Stimulated activated CD8-positive, alpha-beta memory T cell treated with anti-CD3 and anti-CD28 coated beads, Interleukin-2, amount 100 ng/mL, for 1 hour (primary cell): ENCODE measurements at places on chromosomes 2 and 18.

- no peak for DNase-seq
Measured at GRCh38 chr2:102197389-102198137, 10.7 kb downstream of the IL1RL2 start.

DNA sequence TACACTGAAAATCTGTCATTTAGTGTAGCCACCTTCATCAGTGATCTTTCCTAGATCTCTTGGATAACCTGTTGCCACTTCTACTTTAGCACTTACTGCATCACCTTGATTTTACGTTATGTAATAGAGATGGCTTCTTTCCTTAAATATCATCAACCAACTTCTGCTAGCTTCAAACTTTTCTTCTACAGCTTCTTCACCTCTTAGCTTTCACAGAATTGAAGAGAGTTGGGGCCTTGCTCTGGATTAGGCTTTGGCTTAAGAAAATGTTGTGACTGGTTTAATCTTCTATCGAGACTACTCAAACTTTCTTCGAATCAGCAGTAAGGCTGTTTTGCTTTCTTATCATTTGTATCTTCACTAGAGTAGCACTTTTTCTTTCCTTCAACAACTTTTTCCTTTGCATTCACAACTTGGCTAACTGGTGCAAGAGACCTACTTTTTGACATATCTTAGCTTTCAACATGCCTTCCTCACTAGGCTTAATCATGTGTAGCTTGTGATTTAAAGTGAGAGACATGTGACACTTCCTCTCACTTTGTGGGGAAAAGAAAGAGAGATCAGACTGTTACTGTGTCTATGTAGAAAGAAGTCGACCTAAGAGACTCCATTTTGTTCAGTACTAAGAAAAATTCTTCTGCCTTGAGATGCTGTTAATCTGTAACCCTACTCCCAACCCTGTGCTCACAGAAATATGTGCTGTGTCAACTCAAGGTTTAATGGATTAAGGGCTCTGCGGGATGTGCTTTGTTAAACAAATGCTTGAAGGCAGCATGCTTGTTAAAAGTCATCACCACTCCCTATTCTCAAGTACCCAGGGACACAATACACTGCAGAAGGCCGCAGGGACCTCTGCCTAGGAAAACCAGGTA is 99.6 kb downstream of the ATL2 start:
- no peak for DNase-seq

- no peak for DNase-seq
Measured at GRCh38 chr2:180474716-180475115, 467.6 kb upstream of the CWC22 start.

DNA sequence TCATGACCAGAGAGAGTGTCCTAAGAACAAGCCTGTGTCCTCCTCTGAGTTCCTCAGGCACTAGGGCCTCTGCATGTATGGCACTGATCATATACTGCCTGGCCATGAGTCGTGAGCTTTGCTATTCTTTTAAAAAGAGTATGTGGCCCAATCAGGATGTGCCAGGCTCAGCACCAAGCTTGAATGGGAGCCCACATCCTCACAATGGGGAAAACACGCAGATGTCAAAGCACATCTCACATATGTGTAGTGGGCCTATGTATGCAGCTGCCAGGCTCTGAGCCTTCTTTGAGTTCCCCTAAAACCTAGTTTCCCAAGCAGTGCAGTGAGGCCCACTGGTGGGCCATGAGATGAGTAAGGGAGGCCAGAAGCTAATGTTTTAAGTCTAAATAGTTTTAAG is 69.9 kb upstream of the SLC1A4 start:
- no peak for DNase-seq

DNA sequence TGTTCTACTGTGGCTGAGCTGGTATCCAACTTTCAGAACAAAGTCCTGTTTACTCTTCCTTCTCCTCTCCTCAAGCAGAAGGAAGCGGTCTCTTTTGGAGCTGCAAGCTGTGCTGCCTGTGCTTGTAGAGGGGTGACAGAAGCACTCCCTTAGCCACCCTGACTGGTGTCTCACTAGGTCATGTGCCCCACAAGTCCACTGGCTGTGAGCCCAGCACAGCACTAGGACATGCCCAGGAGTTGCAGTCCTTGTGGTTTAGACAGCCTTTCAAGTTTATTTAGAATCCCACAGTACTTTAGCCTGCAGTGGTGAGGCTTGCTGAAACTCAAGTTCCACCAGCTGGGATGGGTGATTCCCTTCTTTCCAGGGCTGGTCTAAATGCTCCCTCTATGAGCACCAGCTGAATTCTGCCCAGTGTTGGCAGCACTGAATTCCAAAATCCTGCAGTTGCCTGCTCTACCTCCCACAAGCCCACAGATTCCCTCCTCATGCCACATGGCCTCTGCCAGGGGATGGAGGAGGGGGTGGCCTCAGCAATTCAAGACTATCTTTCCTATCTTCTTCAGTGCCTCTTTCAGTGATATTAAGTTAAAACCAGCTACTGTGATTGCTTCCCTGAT is 61.2 kb downstream of the CCDC85A start:
- DNase-seq: no peak

- DNase-seq: no peak
Measured at GRCh38 chr18:32300914-32301313, 111.1 kb downstream of the MEP1B start.

DNA sequence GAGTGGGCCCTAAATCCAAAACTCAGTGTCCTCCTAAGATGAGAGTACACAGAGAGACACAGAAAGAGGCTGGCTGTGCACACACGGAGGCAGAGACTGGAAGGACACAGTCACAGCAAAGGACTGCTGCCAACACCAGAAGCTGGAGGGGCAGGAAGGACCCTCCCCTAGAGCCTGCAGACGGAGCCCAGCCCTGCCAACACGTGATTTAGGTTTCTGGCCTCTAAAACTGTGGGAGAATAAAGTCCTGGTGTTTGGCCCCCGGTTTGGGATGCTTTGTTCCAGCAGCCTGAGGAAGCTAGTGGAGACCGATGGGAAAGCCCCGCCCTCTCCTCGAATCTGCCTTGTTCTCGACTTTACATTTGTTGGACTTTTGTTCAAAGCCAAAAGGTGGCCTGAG is 10.6 kb downstream of the CNDP1 start:
- no peak for DNase-seq

DNA sequence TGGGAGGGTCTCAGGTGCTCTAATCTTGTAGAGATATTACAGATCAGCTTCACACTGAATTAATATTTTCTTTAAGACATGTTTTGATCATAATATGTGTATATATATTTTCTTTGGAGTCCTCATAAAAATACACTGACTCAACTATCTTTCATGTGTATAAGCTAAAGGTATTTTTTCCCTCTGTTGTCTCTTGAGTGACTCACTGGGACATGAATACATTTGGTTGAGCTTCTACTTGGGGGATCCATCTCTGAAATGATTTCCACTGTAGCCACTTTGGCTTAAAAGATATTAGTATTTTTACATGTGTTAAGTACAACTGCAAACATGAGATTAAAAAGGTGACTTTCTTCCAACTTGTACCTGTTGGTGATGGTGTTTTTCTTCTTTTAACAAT is 140.8 kb downstream of the TTN start:
- no peak for DNase-seq

- DNase-seq: no peak
Measured at GRCh38 chr18:14959550-14959949, 211.6 kb downstream of the ANKRD30B start.

DNA sequence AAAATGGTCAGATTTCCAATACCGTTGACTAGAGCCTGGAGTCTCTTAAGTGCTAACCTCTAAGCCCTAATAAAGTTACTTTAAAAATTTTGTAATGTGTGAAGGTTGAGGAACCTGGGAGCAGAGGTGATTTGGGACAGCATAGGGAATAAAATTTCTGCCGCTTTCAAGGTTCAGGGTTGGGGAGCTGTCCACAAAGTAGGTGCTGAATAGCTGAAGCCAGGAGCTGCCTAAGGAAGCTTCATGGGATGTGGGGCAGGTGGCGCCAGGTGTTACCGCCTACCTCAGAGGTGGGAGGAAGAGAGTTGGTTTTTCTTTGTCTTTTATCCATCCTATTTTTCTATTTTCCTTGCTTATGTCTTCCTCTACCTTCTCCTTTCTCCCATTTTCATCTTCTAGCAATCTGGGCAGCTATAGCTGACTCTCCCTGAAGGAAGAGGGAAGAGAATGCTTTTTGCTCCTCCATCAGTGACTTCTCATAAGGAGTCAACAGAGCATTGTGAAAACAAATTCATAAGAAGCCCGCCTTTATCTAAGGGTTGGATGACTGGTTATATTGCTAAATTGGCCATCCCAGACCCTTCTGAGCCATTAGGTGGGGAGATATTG is 178.7 kb downstream of the CLIP4 start:
- no peak for DNase-seq

GRCh38 chr2:210635257-210635656 is 78.9 kb downstream of the CPS1 start:
- DNase-seq: no peak

DNA sequence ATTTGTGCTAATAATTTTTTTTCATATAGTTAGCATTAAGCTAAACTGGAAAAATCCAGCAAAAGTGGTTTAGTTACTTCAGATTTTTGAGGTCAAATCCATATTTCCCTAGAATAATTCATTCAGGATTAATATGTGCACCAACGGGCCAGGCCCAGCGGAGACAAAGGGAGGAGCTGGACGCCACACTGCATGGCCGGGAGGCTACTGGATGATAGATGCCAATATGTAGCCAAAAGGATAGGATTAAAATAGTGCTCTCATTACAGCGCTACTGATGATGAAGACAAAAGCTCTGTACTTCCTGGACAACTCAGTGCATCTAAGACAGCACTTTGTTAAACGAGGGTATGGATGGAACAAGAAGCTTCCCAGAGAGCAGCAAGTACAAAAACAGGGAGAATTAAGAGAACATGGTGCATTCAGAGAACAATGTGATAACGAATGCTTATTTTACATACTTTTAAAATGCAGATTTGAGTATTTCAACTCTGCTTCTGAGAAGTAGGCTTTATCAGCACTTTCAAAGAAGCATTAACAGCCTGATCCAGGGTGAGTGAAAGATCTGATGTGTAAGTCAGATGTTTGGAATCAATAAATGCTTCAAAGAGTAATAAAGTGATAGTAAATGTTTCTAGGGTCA is 39.8 kb downstream of the PPP4R1 start:
- DNase-seq: no peak

- no peak for DNase-seq
Measured at GRCh38 chr18:12405066-12405465, 2.7 kb upstream of the PRELID3A start.

- DNase-seq: no peak
Measured at GRCh38 chr2:238299803-238300202, 11.4 kb upstream of the PER2 start.

GRCh38 chr2:240372101-240372500 is 63.4 kb upstream of the GPC1 start:
- DNase-seq: no peak
